ENCODE measurements at places on chromosomes 1 and 21.

DNA sequence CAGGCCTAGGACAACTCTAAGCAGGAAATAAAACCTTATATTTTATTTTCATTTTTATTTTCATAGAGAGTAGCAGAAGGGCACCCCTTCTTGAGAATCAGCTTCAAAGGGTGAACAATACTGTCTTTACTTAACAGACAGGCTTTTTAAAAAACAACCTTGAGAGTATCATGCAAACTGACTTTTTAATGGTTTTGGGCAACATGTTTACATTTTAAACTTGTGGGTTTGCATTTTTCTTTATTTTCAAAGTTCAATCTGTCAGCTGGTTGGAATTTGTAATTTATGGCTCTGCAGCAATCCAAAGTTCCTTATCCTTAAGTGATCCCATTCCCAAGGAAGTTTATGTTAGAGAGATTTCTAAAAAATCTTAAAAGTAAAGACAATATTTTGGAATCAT is 392.3 kb upstream of the ADAMTS5 start:
- no peak for DNase-seq

DNA sequence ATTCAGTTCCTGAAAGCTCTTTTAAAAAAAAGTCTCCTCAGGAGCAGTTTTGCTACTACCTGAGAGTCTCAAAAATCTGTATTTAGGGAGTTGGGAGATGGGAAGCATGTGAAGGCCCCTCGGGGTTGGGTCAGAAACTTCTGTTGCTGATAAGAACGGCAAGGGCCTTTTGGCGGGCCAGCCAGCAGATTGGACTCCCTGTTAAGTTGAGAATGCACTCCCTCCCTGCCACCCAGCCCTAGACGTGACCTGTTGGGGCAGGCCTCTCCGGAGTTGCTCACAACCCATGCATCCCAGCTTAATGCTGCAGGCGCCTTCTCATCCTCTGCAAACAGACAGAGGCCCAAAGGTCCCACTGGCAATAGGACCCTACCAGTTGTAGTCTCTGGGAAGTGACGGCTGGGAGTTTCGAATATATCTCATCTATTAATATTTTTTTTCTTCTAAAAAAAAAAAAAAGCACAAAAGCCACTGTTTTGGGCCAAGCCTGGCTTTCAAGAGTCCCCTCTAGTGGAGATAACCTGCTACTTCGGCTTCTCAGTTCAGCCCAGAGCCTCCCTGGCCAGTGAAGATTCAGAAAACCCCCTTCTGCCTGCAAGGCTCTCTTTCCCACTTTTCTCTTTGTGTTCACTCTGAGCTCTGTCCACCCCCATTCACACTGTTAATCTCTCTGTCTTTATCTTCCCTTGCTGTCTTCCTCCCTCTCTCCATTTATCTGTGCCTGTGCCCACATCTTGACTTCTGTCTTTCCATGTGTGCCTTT is 5.3 kb downstream of the PLXNA2 start:
- DNase-seq: no peak

- no peak for DNase-seq
These were observed 55.2 kb upstream of the IPO9 start for GRCh38 chr1:201773764-201774163.

GRCh38 chr1:26029864-26030481 is 8.4 kb downstream of the EXTL1 start:
- no peak for DNase-seq

DNA sequence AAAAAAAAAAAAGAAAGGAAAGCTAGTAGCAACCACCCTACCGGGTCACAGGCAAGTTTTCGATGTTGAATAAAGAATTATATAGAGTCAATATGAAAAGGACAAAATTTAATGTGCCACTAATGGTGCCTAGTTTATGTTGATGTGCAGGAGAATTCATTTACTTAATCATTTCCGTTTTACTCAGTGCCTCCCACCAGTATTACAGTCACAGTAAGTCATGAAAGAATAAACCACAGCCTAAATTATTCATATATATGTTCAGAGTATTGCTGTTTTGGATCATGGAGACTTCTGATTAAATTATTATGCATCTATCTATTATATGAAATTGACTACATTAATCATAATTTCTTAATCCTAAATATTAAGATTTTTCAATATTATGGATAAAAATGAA is 35.3 kb downstream of the FNBP1L start:
- DNase-seq: no peak

GRCh38 chr1:75970631-75971030 is 38.4 kb upstream of the ASB17 start:
- DNase-seq: no peak

DNA sequence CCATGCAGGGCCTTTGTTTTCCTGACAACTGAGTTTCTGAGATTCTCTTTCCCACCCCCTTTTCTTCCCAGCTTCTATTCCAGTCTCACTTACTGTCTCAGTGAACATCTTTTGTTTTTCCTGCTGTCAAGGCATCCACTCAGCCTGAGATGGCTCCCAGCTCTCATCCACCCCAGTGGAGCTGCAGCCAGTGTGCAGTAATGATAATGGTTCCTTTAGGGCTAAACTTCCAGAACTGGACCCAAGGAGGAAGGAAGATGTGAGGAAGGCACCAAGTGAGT is 44.4 kb upstream of the KIRREL1 start:
- no peak for DNase-seq

DNA sequence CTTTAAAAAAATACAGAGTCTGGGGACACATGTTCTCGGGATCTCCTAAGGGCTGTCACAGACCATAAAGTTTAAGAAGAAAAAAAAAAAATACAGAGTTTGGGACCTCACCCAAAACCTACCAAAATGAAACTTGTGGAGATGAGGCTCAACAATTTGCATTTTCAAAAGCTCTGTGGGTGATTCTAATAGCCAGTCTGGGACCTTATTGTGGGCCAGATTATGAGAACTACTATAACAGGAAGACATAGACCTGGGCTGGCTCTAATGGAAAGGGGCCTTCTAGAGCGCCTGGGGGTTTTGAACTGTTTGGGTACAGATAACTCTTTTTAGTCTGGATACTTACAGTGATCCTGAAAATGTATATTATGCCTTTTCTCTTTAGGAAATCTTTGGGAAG is 69.1 kb downstream of the LAMC1 start:
- DNase-seq: no peak

DNA sequence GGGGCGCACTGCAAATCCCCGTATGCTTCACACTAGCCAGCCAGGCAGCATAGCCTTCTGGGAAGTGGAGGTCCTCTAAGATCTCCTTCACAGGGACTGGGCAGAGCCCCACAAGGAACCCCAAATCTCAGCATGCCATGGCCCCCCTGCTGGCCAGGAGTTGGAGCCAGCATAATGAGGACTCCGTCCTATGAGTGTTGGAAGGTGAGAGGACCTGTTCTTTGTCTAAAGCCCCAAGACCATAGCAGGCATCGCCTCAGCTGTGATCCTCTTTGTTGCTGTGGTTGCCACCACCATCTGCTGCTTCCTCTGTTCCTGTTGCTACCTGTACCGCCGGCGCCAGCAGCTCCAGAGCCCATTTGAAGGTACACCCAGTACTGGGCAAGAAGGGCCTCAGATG is 1.5 kb downstream of the SHISA4 start:
- no peak for DNase-seq

GRCh38 chr1:212315907-212316306 is 30.7 kb downstream of the PPP2R5A start:
- no peak for DNase-seq

DNA sequence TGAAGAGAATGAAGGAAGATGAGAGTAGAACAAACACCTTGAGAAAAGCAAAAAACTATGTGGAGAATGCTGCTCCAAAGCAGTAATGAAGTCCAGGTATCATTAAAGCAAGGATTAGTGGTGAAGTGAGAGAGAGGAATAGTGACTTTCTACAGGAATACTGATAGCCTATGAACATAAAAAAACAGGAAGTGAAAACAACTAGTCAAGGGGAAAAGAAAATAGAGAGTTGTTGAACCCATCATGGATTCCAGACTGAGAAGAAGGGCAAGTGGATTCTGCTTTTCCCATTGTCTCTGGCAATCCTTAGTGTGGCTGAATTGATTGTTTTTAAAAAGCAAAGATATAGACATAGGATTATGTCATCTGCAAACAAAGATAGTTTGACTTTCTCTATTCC is 119.9 kb upstream of the LHX8 start:
- no peak for DNase-seq

- DNase-seq: no peak
These were observed 4.4 kb downstream of the AVPR1B start for GRCh38 chr1:206112600-206113301.

DNA sequence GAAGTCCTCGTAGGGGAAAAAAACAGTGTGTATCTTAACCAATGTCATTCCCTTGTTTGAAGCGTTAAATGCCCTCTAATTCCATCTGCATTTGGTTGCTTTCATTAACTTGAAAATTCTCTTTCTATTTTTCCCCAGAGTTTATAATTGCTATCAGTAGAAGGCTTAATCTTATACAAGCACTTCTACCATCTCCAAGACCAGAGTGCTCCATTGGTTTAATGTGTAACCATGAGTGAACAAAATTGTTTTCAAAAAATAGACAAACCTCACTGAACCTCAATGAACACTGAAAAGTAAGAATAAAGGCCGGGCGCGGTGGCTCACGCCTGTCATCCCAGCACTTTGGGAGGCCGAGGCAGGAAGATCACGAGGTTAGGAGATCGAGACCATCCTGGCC is 141.3 kb downstream of the RGS7 start:
- DNase-seq: no peak

DNA sequence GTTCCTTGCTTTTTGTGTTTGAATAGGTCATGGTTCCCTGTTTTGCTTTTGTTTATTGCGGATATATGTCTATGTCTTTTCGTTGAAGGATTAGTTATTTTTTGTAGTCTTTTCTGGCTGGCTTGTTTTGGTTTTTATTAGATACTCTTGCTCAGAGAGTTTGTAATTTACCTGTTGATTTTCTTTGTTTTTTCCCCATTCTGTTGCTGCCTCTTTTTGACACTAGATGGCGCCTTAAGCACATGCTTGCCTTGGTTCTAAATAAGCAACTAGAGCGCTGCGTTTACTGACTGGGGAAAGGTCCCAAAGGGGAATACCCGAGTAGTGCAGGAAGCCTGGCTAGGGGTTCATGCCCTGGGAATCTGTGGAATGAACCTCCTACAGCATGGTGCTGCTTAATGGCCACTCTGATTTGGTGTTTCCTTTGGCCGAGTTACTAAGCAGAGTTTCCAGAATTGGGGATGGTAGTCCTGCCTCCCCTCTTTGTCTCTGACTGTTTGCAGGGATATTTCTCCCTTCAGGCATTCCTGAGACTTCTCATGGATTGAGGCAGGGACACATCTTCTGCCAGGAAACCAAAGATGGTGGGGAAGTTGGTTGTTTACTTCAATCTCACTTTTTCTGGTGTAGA is 143.2 kb downstream of the PTPRU start:
- DNase-seq: no peak

DNA sequence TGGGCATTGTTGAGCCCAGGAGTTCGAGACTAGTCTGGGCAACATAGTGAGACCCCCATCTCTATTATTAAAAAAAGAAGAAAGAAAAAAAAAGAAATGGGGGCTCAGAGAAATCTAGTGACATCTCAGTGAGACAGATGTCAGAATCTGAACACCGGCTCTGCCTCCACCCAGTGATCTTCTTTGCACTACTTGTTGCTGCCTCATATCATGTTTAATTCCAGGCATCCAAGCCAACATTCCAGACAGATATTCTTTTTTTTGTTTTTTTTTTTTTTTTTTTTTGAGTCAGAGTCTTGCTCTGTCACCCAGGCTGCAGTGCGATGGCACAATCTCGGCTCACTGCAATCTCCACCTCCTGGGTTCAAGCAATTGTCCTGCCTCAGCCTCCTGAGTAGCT is 5.0 kb upstream of the ARL8A start:
- DNase-seq: no peak

- no peak for DNase-seq
These were observed 325.6 kb downstream of the DISC1 start for GRCh38 chr1:231952154-231952553.

GRCh38 chr21:14308234-14308633 is 74.7 kb downstream of the HSPA13 start:
- DNase-seq: no peak

DNA sequence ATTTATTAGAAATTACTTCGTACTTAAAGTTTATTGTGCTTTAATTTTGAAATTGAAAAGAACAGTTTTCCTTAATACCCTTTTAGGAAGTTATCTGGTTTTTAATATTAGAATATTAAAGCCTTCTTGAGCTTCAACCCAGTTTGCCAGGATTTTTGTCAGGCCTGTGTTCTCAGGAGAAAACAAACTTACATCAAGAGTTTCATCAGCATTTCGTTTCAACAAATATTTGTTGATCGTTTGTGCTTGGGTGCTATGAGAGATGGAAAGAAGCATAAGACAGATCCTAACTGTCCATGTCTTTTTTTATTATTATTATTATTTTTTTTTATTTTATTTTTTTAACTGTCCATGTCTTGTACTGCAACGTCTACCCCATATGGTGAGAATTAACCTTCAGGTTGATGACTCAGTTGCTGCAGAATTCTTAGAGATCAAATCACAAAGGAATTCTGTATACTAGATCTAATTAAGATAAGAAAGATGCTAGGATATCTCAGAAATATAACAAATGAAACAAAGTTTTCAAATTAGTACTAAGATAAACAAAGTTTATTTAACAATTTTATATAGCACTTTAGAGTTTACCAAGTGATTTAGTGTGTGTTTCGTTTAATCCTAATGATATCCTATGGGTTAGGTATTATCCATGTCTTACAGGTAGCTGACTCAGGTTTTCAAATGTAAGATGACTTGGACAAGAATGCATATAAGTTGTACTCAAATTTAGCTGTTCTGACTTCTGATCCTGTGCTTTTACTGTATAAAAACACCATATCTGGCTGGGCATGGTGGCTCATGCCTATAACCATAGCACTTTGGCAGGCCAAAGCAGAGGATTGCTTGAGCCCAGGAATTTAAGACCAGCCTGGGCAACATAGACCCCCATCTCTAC is 14.3 kb downstream of the FBXO28 start:
- DNase-seq: no peak

GRCh38 chr1:8407652-8408051 is 89.7 kb downstream of the SLC45A1 start:
- DNase-seq: no peak

- DNase-seq: no peak
These were observed 25.0 kb downstream of the SRSF4 start for GRCh38 chr1:29156543-29157268.

- DNase-seq: no peak
These were observed 21.4 kb downstream of the UTS2 start for GRCh38 chr1:7831458-7831857.
